ENCODE measurements at places on chromosomes 2 and 18.

GRCh38 chr2:53913721-53914120, 54.0 kb upstream of the GPR75 start:
- peak; percentile 61 for DNase-seq

GRCh38 chr2:148829618-148830017, 45.4 kb upstream of the KIF5C start:
- DNase-seq, result no peak

GRCh38 chr2:162435676-162436075, 91.7 kb downstream of the GCA start:
- DNase-seq, result no peak

DNA sequence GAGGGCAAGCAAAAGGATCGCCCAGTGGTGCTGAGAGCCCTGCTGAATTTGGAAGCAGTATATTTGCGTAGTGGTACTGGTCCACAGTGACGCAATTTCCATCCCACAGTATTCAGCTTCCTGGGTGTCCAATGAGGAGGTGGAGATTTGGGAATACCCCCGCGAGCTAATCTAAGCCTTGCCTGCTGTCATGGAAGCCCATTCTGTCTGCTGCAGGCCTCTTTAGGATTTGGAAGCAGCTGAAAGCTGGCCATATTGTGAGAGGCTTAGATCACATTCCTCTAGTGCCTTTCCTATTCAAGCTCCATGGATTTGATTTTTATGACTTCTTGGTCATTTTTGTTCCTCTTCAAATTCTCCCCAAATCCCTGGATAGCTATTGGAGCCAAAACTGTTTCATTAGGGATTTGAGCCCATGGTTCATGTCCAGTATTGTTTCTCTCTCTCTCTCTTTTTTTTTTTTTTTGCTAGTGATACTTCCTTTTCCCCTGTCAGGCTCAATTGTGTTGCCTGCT, 22.3 kb upstream of the DYNC2LI1 start:
- no peak for DNase-seq

- DNase-seq, result no peak
Measured at GRCh38 chr2:138424436-138425140, 77.0 kb upstream of the SPOPL start.

DNA sequence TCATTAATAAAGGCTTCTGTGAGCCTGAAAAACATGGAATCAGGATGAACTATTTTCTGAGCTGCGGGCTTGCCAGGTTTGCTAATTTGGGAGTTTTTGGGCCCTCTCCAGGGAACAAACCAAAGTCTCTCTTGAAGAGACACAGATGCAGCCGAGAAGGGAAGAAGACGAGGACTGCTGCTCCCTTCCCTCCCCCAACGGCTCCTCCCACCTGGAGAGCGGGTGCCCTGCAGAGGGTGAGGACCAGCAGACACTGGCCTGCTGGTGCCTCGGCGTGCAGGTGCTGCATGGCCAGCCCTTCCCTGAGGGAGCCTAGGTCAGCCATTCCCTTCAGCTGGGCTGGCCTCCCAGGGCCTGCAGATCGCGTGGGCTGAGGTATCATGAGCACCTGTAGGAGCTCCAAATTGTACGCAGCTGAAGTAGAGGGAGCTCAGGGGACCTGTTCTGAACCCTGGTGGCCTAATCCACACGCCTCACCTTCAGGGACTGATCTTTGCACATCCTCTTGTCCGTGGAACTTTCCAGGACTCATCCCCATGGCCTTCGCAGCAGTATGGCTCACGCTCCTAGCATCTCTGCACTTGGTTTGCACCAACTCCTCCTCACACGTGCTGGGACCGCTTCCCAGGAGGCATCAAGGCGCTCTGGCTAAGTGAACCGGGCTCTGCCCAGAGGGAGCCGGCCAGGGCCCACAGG, 19.5 kb downstream of the EMX1 start:
- no peak for DNase-seq

DNA sequence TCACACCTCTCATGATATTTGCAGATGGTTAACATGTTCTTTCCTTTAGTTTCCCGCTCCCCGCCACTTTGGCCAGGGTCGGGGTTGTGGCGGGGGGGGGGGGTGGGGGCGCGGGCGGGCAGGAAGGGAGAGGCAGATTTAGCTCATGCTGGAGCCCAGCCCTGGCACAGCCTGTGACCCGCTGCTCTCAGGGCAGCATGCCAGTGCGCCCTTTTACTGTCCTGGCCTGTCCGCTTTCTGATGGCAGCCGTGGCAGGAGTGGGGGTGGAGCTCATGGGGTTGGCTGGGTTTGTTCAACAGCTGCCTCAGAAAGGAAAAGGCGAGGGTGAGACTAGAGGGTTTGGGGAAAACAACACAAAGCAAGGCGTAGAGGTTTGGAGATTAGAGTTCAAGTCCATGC, 56.1 kb downstream of the TNP1 start:
- DNase-seq, result no peak

DNA sequence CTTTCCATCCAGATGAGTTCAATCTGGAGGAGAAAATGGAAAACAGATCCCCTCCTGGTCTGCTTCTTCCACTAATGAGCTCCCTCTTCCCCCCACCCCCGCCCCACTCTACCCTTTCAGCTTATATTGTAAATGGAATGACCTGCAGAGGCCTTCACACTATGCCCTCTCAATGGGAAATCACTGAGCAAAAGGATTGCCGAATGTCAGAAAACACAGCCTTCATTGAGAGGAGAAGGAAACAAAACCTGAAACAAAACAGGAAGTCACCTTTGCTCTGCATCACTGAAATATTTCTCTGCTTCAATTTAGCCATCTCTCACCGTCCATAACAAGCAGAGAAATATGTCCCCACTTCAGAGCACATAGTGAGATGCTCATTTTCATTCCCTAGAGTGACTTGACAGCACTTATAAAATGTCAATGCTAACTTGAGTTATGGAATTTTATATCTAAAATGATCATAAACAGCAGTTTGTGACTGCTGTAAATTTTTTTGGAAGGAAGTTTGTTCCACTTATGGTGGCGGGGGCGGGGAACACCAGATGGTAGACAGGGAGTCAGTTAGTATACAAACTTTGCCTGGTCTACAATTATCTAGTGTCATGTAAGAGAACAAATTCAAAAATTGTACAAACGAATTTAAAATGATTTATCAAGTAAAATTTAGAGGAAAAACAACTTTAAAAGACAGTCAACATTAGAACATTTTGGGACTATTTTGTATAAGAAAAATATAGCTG, 1.8 kb upstream of the FRZB start:
- no peak for DNase-seq

GRCh38 chr2:150417278-150417677, 70.2 kb downstream of the RND3 start:
- no peak for DNase-seq

GRCh38 chr2:44974064-44974715, 32.7 kb downstream of the SIX3 start:
- DNase-seq, result peak; percentile 55

DNA sequence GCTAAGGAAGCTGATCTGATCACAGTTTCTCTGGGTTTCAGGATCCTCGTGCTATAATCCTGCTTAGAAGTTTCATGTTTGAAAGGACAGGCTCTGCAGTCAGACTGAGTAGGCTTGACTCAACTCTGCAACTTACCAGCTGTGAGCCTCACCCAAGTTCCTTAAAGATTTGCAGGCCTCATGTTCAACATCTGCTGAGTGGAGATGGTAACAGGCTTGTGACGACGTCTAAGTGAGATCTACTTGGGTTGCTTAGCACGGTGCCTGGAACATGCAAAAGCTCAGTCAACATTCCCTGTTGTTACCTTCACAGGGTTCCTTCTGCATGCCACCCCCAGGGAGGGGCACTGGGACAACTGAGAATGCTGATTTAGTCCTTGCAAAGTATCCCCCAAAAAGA, 164.2 kb downstream of the C1D start:
- DNase-seq, result no peak

DNA sequence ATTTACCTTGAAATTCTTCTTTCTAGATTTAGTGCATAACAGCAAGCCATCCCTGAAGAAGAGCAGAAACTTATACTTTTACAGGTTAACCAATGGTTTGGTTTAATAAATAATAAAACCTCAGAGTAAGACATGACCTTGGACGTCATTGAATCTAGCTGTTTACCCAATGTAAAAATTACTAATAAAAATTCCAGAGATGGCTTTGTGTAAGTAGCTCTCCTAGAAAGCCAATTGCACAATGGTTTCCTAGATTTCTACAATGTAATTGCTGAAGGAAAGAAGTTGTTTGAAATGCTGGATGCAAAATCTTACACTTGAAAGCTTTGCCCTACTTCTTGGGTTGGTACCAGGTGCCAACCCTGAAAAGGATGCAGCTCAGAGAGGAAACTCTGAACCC, 1.5 kb downstream of the XDH start:
- peak; percentile 52 for DNase-seq

DNA sequence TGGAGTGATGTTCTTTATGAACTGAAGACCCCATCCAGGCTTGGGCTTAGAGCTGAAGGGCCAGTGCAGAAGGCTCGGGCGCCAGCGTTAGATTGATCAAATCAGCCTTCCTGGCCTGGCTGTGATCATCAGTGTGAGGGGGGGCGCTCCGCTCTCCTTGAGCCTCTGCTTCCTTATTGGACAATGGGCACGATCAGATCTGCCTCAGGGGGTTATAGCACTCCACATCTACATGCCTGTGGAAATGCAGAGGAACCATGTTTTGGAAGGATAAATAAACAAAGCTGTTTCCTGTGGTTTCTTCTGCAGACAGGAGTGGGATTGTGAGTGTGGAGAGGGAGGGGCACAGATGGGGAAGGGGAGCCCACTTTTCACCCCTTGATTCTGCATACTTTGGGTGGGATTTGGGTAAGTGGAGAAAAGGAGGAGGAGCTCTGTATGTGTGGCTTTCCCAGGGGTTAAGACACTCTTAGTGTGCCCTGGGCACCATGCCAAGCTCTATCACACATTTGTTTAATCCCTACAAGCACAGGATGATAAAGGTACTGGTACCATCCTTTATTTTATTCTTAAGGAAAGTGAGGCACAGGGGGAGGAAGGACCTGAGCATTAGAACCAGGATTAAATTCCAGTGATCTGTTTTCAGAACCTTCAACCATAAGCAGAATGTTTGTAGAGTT, 150.5 kb downstream of the EN1 start:
- no peak for DNase-seq

DNA sequence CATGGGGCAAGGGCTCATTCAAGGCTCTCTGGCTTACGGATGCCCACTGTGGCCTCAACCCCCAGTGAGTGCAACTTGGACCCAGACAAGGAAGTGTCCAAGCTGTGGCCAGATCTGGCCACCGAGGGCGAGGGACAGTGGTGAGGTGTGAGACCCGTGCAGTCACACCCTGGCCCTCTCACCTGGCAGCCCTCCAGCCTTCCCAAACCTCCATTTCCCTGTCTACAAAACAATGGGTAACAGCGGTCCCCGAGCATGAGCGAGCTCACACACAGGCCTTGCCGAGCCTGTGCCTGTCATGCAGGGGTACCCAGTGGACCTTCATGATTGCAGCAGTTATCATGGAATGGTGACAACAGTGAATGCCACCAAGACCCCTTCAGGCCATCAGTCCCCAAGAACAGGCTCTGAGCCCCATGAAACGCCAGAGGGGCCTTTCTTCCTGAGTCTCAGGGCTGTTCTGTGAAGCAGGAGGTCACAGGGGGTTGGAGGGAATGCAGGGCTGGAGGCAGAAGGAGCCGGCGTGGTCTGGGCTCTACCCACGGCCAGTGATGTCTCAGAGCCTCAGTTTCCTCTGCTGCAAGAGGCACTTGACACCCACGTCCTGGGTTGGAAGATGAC, 49.8 kb downstream of the RAMP1 start:
- no peak for DNase-seq

DNA sequence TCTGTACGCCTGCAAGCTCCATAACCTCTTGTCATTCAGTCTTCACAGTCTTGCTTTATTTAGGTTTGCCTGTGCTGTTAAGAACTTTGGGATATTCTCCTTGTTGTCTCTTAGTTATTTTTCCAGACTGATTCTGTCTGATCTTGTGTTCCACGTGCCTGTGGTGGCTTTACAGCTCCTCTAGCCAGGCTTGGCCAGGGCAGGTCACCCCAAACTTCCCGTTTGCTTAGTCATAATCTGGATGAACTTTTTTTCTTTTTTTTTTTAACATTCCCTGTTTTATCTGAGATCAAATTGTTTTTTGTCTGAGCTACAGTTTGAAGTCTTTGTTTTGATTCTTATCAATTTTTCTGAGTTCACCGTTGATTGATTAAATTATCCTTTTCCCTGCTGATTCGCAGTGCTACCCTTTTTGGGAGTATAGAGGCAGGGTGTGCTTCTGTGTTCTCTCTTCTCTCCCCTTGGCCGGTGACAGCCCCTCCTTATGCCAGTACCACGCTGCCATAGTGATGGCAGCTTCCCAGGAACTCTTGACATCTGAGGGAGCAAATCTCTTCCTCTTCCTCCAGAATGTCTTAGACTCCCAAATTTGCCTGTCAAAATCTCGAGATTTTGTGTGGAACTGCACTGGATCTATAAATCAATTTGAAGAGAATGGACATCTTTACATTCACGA, 2.5 kb downstream of the SP100 start:
- peak; percentile 53 for DNase-seq

DNA sequence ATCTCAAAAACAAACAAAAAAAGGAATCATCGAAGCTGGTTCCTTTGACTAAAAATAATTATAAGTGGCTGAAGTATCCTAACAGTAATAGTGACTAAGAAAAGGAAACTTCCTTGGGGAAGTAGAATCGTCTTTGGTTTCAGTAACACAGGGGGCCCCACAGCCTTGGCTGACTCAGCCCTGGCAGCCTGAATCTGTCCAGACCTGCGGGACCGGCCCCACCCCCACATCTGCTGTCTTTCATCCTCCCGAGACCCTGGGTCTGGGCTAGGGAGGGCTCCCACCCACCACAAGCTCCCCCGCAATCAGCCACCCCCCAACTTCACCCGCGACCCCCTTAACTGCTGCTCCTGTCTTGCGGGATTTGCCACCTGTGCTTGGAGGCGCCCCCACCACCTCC, 1452.6 kb upstream of the ACVR2A start:
- DNase-seq, result no peak

GRCh38 chr2:128497461-128497860, 178.8 kb upstream of the HS6ST1 start:
- DNase-seq, result no peak

GRCh38 chr2:211534632-211535031, 978.2 kb downstream of the CPS1 start:
- DNase-seq, result no peak

DNA sequence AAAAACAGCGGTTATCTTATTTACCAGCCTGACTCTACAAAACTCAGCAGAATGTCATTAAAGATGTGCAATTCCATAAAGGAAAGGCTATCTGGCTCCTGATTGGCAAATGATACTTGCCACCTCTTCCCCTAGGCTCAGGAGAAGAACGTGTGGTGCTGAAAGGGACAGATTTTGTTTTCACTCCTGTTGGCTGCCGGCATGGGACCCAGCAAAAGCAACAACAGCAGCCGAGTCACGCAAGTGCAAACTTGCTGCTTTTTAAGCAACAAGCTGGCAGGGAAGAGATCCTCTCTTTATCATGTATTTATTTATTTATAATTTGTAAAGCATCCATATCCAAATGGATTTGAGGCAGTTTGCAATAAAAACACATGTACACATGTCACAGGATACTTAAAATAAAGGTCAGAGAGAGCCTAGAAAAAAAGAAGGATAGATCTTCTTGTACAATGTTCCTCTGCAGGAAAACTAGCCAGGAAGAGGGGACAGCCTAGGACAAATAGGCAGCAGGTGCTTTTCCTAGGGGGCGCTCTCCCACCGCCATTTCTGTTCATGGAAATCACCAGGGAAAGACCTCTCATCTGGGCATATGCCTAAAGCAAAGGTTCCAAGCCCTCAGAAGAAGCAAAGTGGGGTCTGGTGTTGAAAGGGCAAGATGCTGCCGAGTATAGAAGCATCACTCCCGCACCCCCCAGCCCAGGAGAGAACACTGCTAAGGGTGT, 799.3 kb downstream of the BCL11A start:
- no peak for DNase-seq

- peak; percentile 53 for DNase-seq
Measured at GRCh38 chr18:48230467-48231113, 178.6 kb downstream of the ZBTB7C start.

- no peak for DNase-seq
Measured at GRCh38 chr2:127216095-127216494, 4.0 kb downstream of the CYP27C1 start.

Data from fibroblast of pulmonary artery (primary cell).